ENCODE measurements at places on chromosomes 7 and 10.

DNA sequence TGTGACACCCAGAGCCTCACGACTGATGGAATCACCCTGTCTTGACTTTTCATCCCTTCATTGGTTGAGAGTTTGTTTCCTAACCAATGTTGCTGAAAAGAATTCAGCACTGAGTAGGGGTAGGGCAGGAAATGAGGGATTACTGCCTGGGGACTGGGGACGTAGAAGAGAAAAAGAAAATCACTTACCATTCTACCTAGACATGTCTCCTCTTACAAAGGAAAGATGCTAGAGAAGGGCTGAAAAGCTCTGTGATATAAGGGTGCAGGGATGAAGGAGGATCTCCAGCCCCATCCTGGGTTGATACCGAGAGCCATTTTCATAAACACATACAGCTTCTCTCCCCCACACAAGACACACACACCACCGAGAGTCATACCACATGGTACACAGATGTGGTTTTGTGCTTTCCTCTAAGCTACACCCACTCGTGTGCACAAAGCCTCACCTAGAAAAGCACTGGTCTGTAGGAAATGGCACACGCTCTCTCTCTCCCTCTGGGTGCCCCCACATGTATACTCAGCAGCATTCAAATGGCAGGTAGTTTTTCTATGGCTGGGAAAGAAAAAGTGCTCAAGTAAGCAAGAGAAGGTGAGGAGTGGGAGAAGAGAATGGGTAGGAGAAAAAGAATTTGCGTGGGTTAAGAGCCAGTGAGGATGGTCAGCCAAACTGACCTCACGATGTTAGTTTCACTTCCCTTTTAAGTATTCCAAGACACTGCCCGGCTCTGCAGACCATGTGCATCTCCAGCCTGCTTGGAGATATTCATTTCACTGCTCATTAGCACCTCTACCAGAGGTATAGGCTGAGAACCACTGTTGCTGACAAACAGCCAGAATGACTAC lies 85.8 kb downstream of the CALD1 start:
- no peak for DNase-seq

GRCh38 chr10:287814-288213 lies 152.6 kb downstream of the ZMYND11 start:
- DNase-seq, result no peak

DNA sequence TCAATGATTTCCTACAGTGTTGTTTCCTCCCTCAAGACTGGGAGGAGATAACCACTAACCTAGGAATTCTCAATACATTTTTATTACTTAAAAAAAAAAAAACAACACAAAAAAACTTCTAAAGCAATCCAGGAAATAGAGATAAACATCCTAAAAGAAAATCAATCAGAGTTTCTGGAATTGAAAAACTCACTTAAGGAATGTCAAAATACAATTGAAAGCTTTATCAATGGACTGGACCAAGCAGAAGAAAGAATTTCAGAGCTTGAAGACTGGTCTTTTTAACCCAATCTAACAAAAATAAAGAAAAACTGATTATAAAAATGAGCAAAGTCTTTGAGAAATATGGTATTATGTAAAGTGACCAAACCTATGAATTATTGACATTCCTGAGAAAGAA lies 394.1 kb downstream of the XPNPEP1 start:
- DNase-seq, result no peak

DNA sequence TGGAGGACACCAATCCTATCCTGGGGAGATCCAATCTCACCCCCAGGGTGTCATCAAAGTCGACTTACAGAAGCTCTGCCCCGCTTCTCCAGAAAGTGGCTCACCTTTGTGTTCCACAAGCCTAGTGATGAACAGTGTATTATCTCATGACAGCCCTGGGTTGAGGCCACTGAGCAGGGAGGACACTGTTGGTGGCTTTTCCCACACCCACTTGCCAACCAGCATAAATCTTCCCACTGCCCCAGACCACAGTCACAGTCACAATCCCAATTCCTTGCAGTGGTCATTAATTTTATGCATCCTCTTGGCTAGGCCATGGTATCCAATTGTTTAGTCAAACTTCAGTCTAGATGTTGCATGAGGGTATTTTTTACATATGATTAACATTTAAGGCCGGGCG lies 18.4 kb downstream of the TNS3 start:
- no peak for DNase-seq

- no peak for DNase-seq
Observed at GRCh38 chr10:60463746-60464145, 74.1 kb upstream of the ANK3 start.

GRCh38 chr10:88562152-88562551 lies 21.0 kb downstream of the RNLS start:
- no peak for DNase-seq

GRCh38 chr7:76333511-76334101 lies 25.2 kb downstream of the YWHAG start:
- no peak for DNase-seq

- DNase-seq, result no peak
Observed at GRCh38 chr7:95201727-95202126, 122.6 kb downstream of the PON1 start.

DNA sequence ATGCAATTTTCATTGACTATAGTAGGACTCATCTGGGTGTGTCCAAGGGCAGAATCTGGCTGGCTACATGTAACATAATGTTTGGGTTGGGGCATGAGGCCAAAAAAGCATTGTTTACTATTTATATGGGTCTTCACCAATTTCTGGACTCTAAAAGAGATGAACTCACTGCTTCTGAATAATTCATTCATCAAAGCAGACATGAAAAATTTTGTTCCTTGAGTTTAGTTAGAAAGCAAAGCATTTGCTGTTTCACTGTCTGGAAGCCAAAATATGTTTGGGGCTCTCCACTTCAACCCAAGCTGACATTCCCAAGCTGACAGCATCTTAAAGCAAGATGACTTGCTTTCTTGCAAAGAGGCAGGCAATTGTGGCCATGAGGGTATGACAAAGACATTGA lies 670.6 kb downstream of the SUGCT start:
- DNase-seq, result no peak

DNA sequence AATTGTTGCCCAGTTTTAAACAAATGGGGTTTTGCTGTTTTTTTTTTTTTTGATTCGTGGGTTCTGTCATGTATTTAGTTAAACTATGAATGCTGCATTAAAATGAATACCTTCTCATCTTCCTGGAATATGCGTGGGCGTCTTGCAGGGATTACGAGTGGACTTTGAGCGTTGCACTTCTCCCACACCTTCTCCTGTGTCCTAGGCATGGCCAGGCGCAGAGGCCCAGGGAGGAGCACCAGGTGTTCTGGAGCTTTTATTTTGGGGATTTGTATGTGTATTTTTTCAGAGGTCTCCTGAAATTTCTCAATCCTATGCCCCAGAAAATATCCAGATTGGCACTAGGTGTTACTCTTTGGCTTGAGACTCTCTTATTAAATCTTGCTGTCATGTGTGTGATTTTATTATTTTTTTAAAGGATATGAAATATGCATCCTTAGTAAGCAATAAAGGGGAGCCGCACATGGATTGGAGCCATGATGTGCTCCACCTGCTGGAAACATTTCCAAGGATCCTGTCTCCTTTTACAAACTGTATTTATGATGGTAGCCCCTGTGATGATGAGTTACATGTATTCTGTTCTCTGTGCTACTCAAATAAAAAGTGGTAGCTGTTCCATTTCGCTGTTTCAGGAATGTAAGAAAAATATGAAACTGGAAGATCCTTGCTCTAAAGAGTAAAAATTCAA lies 482.2 kb upstream of the KLF6 start:
- DNase-seq, result no peak

DNA sequence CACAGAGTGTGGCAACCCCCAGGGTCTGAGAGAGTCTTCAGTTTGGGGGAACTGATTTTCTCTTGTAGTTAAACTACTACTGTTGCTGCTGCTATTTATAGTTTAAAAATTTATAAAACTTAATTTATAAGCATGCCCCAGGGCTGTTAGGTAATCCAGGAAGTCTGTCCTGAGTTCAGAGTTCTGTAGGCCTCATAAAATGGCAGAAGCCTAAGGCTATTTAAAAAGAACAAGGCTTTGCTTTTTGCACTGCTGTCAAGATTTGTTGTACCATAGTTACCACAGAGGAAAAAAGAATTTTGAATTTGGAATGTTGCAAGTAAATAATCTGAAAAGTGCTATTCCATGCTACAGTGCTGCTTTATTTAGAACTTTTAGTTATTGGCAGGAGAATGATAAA lies 66.1 kb downstream of the AGK start:
- DNase-seq, result no peak

- DNase-seq, result no peak
Observed at GRCh38 chr10:78779339-78779955, 289.3 kb upstream of the ZMIZ1 start.

GRCh38 chr7:6169805-6170520 lies 102.5 kb downstream of the CYTH3 start:
- no peak for DNase-seq

GRCh38 chr7:127886248-127886647 lies 145.0 kb downstream of the LRRC4 start:
- no peak for DNase-seq

- DNase-seq, result no peak
Observed at GRCh38 chr7:28776463-28777157, 181.5 kb downstream of the TRIL start.

GRCh38 chr7:30065746-30066145 lies 37.5 kb downstream of the PLEKHA8 start:
- no peak for DNase-seq

DNA sequence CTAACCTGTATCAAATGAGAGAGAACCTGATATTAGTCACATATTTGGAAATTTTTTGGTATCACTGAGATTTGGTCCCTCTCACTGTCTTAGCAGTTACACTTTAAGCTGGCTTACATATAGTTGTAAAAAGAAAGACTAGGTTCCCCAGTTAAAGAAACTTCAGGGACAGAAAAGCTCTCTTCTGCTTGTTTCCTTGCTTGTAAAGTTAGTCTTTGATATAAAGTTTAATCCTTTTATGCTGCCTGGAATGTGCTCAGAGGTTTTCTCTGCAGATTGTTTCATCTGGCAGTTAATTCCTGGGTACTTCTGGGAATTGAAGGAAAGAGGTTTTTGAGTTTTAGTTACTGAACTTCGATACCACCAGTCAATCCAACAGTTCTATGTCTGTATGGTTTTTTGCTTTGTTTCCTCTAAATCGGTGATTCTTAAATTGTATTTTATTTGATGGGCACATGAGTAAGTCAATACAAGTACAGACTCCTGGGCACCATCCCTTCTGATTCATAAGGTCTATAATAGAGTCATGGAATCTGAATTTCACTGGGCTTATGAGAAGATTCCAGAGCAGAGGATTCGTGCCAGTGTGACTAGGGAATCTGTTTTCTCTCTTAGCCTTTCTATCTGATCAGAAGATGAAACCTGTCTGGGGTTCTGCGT lies 1080.9 kb upstream of the C7orf33 start:
- no peak for DNase-seq

- DNase-seq, result no peak
Observed at GRCh38 chr7:136183981-136184380, 206.8 kb upstream of the MTPN start.

DNA sequence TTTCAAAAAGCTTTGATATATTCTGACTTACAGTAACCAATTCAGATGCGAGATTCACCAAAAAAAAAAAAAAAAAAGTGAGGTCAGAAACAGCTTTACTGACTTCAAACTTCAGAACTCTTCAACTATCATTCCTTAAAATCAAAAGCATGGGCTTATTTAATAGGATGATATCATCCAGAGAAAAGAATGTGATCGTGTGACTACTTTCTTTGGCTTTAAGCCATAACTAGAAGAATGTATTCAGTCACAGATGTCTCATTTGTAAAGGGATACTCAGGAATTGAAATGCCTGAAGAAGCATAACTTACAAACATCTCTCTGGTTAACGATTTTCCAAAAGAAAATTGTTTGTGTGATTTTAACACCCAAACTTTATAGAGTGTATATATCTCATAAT lies 11.5 kb downstream of the TPK1 start:
- DNase-seq, result no peak

DNA sequence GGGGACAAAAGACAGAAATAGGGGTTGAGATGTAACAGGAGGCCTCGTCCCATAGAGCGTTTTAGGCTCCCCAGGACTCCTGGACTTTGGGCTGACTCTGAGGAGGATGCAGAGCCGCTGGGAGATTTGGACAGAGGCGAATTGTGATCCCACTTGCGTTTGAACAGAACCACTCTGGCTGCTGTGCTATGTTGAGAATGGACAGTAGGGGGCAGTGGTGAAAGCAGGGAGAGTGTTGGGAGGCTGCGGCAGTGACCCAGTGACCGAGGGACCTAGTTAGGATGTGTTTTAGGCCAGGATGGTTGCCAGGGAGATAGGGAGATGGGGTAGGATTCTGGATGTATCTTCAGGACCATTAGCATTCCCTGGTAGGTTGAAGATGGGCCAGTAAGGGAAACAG lies 271.6 kb downstream of the CCDC3 start:
- DNase-seq, result peak; percentile 70

- DNase-seq, result no peak
Observed at GRCh38 chr10:11387044-11387443, 224.4 kb downstream of the USP6NL start.

GRCh38 chr7:122123746-122124145 lies 20.3 kb downstream of the AASS start:
- no peak for DNase-seq

GRCh38 chr7:139457153-139457946 lies 26.1 kb downstream of the KLRG2 start:
- DNase-seq, result no peak

GRCh38 chr7:77570330-77571011 lies 33.4 kb downstream of the PTPN12 start:
- DNase-seq, result no peak

- DNase-seq, result peak; percentile 48
Observed at GRCh38 chr10:12041766-12042408, 722 bp downstream of the UPF2 start.

DNA sequence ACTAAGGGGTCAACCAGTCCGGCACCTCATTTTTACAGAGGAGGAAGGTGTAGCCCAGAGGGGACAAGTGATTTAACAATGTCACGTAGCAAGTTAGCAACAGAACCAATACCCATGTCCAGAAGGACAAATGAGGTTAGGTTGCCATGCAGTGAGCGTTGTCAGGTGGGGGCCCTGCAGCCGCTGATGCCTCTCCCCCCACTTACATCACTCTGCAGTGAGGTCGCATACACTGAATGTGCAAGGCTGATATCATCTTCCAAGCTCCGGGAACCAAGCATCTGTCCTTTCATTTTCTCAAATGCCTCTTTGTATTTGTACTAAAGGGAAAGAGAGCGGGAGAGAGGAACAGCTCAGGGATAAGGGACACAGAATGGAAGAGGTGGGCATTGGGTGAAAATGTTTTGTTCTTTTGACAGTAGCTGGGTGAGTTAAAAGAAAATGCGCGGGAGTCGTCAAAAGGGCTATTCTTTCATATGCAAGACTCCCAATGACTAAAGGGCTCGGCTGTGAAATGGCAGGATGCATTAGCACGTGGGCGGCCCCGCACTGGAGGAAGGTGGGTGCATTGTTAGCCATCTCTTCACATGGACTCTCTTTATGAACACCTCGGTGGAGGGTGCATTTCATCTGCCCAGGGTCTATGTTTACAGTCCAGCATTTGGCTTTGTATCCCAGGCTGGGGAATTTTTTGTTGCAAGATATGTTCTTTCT lies 49.7 kb downstream of the NRAP start:
- no peak for DNase-seq
